ENCODE measurements at places on chromosomes 5 and 9. TPM values are rescaled to one million over a fixed set of nuclear protein-coding genes. Genes with fewer than 3 reads are reported as not detected.
A peak's percentile ranks its signal among the peaks of the same experiment; 100 is the strongest.

The VCAN gene
- 25.2 TPM for total RNA-seq

The PAX5 gene
- total RNA-seq: not detected

The DROSHA gene
- total RNA-seq: 36.5 TPM

The DMRT3 gene
- total RNA-seq: not detected

DNA sequence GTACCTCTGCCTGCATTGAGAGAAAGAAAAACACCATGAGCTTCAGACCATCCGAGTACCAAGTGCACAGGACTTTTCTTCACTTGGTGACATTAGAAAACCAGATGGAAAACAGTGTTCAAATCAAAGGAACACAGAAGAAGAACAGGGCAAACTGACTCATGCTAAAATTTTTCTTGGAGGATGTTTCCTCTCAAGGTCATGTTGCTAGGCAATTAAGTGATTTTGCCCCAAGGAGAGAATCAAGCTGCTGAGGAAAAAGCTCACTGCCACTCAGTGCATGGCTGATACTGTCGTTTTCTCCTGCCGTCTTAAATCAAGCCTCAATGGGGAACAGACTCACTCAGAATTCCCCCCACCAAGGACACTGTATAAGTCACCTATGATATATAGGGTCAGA lies 57.9 kb upstream of the SIMC1 start:
- H3K4me1 ChIP-seq: no peaks in the 10 kb centered on the region
- peaks cover 78% of the 10 kb centered on the region for H3K27me3 ChIP-seq
- no peak overlapping the region for H3K4me3 ChIP-seq
- H3K27ac ChIP-seq: no peak overlapping the region
- H3K36me3 ChIP-seq: no peaks in the 10 kb centered on the region

- no peak for DNase-seq
- H3K27me3 ChIP-seq: no peaks in the 10 kb centered on the region
- no peaks in the 10 kb centered on the region for H3K36me3 ChIP-seq
These were observed 19.7 kb downstream of the CSF2 start for GRCh38 chr5:132093271-132093670.

- no peak overlapping the region for H3K4me3 ChIP-seq
- peak; percentile 33 for DNase-seq
- H3K27ac ChIP-seq: peak overlapping the region; percentile 76
- H3K27me3 ChIP-seq: no peaks in the 10 kb centered on the region
- H3K4me1 ChIP-seq: peaks cover 79% of the 10 kb centered on the region
These were observed 64.3 kb downstream of the ANGPTL2 start for GRCh38 chr9:127058011-127058644.

DNA sequence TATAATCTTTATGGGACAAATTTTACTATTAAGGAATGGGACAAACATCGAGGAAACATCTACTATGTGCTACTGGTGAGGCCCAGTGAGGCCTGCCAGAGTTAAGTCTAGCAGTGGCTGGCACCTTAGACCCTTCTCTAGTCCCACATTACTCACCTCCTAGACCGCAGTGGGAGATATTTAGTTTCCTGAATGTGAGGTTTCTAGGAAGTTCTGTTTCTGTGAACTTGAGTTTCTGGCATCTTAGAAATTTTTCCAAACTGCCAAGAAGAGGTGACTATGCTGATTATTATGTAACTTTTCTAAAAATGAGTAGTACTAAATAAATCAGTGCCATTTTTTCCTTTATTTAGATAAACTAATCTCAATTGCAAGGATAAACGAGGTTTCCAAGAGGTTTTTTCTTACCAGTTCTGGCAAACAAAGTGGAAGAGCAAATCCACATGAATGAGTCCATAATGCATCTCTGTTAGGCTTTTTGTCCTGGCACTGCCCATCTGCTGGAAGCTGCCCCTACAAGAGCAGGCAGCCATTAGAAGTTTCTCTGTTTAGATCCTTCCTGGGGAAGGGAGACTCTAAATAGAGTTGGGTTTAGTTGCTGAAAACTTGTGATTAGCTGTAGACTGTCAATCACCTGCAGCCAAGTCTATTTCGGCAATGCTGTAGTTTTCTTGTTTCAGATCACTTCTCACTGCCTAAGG lies 348.7 kb downstream of the MAN2A1 start:
- H3K4me3 ChIP-seq: no peak overlapping the region
- no peak for DNase-seq
- H3K4me1 ChIP-seq: no peaks in the 10 kb centered on the region
- H3K36me3 ChIP-seq: no peaks in the 10 kb centered on the region
- H3K27me3 ChIP-seq: peaks cover 13% of the 10 kb centered on the region
- H3K27ac ChIP-seq: no peak overlapping the region

GRCh38 chr9:130939405-130940026 lies 469 bp upstream of the FIBCD1 start:
- H3K36me3 ChIP-seq: no peaks in the 10 kb centered on the region
- no peak for DNase-seq
- H3K27me3 ChIP-seq: peaks cover 91% of the 10 kb centered on the region

GRCh38 chr9:136640171-136641111 lies 22.3 kb upstream of the EGFL7 start:
- no peaks in the 10 kb centered on the region for H3K36me3 ChIP-seq
- no peaks in the 10 kb centered on the region for H3K27me3 ChIP-seq
- H3K27ac ChIP-seq: peak overlapping the region; percentile 95
- peak; percentile 28 for DNase-seq
- peaks cover 36% of the 10 kb centered on the region for H3K4me1 ChIP-seq

DNA sequence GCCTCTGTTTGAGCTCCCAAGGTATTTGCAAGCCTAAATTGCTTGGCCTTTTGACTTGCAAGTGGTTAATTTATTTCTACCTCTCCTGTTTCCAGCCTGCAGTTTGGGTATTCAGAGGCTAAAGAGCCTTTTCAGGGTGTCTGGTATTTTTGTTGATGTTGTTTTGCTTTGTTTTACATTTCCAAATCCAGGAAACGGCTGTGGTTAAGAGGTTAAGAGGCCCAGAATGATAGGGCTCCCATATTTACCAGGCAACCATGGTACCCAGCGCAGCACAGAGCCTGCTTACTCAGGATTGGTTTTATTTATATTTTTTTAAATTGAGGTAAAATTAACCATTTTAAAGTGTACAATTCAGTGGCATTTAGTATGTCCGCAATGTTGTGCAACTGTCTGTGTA lies 92.1 kb downstream of the PDZD2 start:
- peak overlapping the region; percentile 69 for H3K27ac ChIP-seq
- DNase-seq: no peak
- H3K27me3 ChIP-seq: no peaks in the 10 kb centered on the region
- H3K36me3 ChIP-seq: no peaks in the 10 kb centered on the region

DNA sequence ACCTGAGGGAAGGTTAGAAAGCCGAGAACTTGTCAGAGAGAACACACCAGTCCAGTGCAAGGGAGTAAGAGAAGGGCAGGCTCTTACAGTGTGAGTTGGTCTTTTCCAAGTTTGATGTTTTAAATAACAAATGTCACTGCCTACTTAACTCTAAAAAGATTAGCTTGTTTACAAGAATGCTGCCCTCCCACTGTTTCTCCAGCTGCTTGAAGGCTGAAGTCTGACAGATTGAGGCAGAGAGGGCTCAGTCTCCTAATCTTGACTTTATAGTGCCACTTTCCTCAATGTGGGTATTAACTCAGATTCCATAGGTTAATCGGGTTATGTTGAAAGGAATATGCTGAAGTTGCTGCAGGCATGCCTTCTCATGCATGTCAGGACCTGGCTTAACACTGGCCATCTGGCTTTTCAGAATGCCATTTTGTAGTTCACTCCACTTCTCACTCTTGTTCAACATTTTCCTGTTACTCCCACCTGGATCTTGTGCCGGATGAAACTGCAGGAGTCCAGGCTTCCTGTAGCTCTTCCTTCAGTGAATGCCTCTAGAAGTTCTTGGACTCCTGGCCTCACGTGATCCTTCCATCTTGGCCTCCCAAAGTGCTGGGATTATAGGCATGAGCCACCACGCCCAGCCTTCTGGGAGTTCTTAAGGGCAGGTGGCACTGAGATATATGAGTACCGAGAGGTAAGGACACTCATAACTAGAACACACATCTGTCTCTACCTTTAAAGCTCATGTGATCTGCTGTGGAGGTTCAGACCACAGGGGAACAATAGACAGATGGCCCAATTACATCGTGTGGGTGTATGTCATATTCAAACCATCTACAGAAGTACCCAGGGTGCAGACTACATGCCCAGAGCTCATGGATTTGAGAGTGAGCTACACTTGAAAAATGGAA lies 249.7 kb downstream of the ARHGAP26 start:
- H3K36me3 ChIP-seq: peaks cover 8% of the 10 kb centered on the region
- DNase-seq: no peak
- peaks cover 55% of the 10 kb centered on the region for H3K4me1 ChIP-seq
- no peaks in the 10 kb centered on the region for H3K27me3 ChIP-seq

GRCh38 chr9:133102190-133103021 lies 18.6 kb downstream of the RALGDS start:
- no peak overlapping the region for H3K4me3 ChIP-seq
- H3K27me3 ChIP-seq: no peaks in the 10 kb centered on the region
- DNase-seq: no peak

GRCh38 chr9:107869111-107869510 lies 379.5 kb upstream of the KLF4 start:
- H3K36me3 ChIP-seq: no peaks in the 10 kb centered on the region
- no peaks in the 10 kb centered on the region for H3K4me1 ChIP-seq
- DNase-seq: no peak
- no peak overlapping the region for H3K27ac ChIP-seq

DNA sequence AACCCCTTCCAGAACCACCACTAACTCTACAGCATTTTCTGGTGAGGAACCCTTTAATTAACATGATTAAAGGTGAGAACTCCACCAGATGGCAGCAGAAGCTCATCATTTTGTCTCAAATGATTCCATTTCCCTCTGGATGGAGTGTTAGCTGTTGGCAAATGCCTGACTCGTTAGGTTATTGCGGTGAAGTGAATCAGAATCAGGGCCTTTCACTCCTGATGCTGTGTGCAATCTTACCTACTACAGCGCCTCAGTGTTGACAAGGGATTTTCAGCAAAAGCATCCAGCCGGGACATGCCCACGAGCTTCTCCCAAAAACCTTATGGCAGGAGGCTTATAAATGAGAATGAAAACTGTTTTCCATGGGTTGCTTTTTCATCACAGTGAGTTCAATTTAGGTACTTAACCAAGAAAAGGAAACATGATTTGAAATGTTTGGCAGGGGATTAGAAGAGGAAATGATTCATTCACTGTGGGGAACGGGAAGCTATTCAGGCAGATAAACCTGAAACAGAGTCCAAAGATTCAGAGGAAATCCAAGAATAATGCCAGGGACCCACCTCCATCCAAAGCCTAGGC lies 48.0 kb upstream of the CAST start:
- peak overlapping the region; percentile 39 for H3K4me3 ChIP-seq
- peak overlapping the region; percentile 78 for H3K27ac ChIP-seq
- no peaks in the 10 kb centered on the region for H3K27me3 ChIP-seq
- no peaks in the 10 kb centered on the region for H3K36me3 ChIP-seq
- no peak for DNase-seq

All from left ventricle myocardium inferior (tissue), 1 donor.